ENCODE measurements at places on chromosomes 5 and 9. TPM values are rescaled to one million over a fixed set of nuclear protein-coding genes. Genes with fewer than 3 reads are reported as not detected.

GRCh38 chr5:151051931-151052608 is 28.8 kb downstream of the TNIP1 start:
- no peak for DNase-seq

DNA sequence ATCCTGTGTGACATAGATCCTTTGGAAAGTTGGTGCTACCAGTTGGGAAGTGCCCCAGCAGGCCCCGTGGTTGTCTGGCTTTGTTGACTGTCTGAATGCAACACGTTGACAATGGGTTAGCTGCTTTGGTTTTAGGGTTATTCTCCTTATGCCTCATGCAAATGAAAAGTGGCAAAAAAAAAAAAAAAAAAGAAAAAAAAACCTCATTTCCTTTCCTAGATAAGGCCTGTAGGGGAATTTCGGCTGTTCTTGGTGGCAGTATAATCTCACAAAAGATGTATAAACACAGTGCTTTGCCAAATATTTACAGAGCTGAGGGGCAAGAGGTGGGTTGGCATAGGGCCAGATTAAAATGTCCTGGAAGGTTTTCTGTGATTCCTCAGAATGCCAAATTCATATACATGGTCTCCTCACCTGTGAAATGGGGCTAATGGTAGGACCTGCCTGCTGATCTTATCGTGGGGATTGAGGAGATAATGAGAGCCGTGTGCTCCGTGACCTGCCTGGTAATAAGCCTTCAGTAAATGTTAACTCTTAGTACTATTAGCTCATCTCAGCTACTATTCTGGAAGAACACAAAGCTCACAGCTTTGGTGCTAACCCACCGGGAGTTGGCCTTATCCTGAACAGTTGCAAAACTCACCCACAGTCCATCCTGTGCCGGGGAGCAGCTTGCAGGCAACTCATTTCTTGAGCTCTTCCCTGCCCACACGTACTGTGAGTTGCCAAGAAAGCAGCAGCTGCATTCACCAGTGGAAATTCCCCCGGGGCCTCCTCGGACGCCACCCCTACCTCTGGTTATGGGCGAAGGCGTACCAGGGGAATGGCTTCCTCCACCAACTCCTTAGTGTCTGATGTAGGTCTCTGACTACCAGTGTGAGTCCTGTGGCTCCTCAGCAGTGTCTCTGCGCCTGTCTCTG is 220.3 kb downstream of the NR3C1 start:
- DNase-seq: peak; percentile 72

DNA sequence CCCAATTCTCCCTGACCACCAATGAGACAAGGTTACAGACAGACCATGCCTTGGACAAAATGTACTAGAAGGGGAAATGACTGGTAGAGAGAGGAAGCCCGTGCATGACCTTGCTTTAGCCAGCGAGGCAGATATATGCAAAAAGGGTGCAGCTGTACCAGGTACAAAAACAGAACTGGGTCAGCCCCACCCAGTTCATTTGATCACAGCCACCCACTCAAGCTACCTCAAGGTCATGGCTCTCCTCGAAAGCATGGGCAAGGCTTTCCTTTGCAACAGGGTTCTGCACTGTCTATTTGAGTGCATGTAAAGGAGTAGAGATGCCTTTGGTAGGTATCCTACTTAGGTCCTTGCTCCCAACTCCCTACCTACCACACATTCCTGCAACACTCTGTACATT is 33.3 kb downstream of the TLE1 start:
- DNase-seq: no peak

DNA sequence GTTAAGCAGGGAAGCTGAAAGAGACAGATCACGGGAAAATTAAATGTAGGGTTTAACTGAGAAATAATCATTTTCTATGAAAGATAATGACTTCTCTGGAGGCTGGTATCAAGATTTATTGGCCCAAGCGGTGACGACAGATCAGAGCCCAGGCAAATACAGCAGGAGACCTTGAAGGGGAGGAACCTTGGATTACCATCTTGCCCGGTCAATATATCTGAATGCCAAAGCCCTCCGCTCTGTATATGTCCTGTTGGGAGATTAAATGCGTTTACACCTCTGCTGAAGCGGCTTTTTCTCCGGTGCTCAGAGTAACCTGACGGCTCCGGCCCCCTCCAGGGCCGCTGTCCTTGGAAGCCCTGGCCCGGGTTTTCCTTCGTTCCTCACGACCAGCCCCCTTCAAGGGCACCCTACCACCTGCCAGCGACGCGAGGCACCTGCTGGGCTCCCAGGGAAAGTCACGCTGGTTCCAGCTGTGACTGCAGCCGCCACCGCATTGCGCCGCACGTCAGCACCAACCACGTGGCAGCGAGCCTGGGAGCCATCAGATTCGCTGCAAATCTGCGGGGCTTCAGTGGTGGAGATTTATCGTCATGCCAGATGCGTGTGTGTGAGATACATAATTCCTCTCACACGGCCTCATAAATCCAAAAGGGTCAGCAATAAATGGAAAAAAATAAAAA is 4.4 kb upstream of the QSOX2 start:
- no peak for DNase-seq

GRCh38 chr9:20242510-20243189 is 379.6 kb downstream of the MLLT3 start:
- DNase-seq: no peak

DNA sequence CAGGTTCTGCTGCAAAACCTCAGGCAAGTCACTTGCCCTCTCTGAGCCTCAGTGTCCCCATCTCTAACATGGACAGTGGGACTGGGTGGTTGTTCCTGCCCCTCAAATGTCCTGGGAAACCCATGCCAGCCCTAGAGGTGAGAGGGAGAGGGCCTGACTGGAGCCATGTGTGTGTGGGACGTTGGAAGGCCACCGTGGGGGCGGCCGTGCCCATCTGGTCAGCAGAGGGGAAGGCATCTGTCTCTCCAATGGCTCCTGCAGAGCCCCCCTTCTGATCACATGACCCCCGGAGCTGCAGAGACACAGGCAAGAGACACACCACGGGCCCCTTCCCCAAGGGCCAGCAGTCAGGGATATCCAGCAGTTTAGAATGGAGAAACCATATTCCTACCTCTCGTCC is 1.7 kb downstream of the DNM1 start:
- no peak for DNase-seq

DNA sequence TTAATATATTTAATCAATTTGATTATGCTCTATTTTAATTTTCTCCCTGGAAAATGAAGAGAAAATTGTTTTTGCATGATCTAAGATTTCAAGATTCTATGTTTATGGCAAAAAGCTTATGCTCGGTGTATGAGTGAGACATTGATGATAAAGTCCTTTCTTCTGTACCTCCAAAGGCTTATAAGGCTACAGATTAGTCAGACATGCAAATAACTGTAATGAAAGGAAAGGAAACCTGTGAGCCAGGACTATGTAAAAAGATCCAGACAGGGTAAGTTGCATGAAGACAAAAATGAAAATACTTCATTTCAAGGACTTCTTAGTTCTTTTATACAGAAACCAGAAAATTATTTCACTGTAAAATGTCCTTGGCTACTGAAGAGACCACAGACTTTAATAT is 52.2 kb upstream of the EDIL3 start:
- DNase-seq: peak; percentile 33

- DNase-seq: no peak
Measured at GRCh38 chr9:35108946-35109575, 6.1 kb upstream of the STOML2 start.

The PCDHGA1 gene
- 0.51 TPM for total RNA-seq

The AK6 gene
- total RNA-seq: 37.3 TPM

The C5orf63 gene
- not detected for total RNA-seq

The FAM81B gene
- total RNA-seq: 0.23 TPM

The FGFR4 gene
- 11.4 TPM for total RNA-seq

Data from H4 (cell line).